ENCODE measurements at places on chromosomes 3 and 15.

- peak overlapping the region; percentile 73 for H3K4me3 ChIP-seq
- H3K4me1 ChIP-seq: peaks cover 5% of the 10 kb centered on the region
- H3K27ac ChIP-seq: no peak overlapping the region
- DNase-seq: no peak
Observed at GRCh38 chr15:77542491-77543001, 90.2 kb downstream of the LINGO1 start.

- DNase-seq: no peak
- H3K4me3 ChIP-seq: no peak overlapping the region
- H3K27me3 ChIP-seq: peaks cover 43% of the 10 kb centered on the region
- no peaks in the 10 kb centered on the region for H3K36me3 ChIP-seq
- no peak overlapping the region for H3K27ac ChIP-seq
- H3K4me1 ChIP-seq: peaks cover 29% of the 10 kb centered on the region
Observed at GRCh38 chr3:128998561-128998960, 2.5 kb upstream of the EFCC1 start.

- H3K36me3 ChIP-seq: no peaks in the 10 kb centered on the region
- no peaks in the 10 kb centered on the region for H3K4me1 ChIP-seq
- no peak for DNase-seq
Observed at GRCh38 chr15:62795171-62795570, 247.4 kb upstream of the TPM1 start.

DNA sequence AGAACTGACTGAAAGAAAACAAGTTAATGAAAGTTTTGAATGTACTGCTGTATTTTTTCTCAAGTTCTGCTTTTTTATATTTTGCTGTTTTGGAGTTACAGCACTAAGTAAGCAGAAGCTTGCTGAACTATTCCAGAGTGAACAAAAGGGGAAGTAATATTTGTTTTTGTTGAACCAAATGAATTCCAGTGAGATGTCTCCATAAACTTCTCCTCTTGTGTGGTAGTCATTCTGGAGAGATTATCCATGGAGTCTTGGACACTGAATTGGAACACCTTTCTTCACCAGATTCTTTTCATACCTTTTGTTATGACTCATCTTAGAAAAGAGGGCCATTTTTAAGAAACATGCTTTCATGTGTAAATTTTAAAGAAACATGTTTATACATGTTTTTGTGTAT lies 8.8 kb downstream of the ANKUB1 start:
- H3K4me1 ChIP-seq: no peaks in the 10 kb centered on the region
- H3K27me3 ChIP-seq: peaks cover 14% of the 10 kb centered on the region
- no peaks in the 10 kb centered on the region for H3K36me3 ChIP-seq
- H3K4me3 ChIP-seq: no peak overlapping the region
- no peak overlapping the region for H3K27ac ChIP-seq

DNA sequence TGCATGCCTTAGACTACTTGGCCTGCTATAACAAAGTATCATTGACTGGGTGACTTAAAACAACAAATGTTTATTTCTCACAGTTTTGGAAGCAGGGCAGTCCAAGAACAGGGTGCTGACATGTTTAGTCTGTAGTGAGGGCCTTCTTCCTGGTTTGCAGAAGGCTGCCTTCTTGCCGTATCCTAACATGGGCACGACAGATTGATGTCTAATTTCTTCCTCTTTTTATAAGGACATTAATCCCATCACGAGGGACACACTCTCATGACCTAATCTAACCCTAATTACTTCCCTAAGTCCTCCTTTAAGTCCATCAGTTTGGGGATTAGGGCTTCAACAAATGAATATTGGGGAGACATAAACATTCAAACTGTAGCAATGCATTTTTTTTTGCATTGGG lies 10.9 kb upstream of the GOLGA8B start:
- DNase-seq: no peak
- peaks cover 33% of the 10 kb centered on the region for H3K27me3 ChIP-seq
- H3K27ac ChIP-seq: no peak overlapping the region
- H3K4me1 ChIP-seq: peaks cover 2% of the 10 kb centered on the region
- no peaks in the 10 kb centered on the region for H3K36me3 ChIP-seq

GRCh38 chr3:194756460-194756779 lies 70.7 kb downstream of the FAM43A start:
- no peaks in the 10 kb centered on the region for H3K4me1 ChIP-seq
- peaks cover 13% of the 10 kb centered on the region for H3K27me3 ChIP-seq
- H3K36me3 ChIP-seq: no peaks in the 10 kb centered on the region
- no peak for DNase-seq

GRCh38 chr3:144189044-144189443 lies 217.4 kb downstream of the DIPK2A start:
- no peaks in the 10 kb centered on the region for H3K4me1 ChIP-seq
- no peak overlapping the region for H3K4me3 ChIP-seq
- no peak overlapping the region for H3K27ac ChIP-seq

DNA sequence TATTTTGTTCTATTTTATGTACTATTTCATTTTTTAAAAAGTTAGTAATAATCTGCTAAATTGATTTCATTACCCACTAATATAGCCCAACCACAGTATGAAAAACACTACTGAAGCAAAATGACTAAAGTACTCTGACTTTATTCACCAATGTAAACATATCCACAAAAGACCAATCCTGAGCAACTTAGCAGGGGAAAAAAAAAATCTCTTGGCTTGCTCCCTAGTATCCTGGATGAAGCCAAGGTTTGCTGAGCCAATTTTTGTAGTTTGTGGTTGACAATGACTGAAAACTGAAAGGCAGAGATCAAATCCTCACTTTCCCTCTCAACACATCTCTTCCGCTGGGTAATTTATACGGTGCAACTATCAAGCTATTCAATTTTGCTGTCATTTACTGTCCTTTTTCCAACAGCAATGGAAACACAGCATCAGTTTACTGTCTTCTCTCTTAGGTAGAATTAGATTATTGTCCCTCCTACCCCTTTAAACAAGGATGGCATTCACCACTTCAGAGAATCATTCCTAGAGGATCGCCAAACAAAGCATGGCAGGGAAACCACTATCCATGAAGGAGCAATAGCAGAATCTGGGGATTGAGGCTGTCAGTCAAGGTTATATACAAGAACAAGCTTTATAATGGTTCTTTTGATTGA lies 149.7 kb downstream of the THRB start:
- H3K4me1 ChIP-seq: peaks cover 2% of the 10 kb centered on the region
- H3K27ac ChIP-seq: no peak overlapping the region
- H3K4me3 ChIP-seq: no peak overlapping the region
- H3K27me3 ChIP-seq: peaks cover 3% of the 10 kb centered on the region
- H3K36me3 ChIP-seq: no peaks in the 10 kb centered on the region

DNA sequence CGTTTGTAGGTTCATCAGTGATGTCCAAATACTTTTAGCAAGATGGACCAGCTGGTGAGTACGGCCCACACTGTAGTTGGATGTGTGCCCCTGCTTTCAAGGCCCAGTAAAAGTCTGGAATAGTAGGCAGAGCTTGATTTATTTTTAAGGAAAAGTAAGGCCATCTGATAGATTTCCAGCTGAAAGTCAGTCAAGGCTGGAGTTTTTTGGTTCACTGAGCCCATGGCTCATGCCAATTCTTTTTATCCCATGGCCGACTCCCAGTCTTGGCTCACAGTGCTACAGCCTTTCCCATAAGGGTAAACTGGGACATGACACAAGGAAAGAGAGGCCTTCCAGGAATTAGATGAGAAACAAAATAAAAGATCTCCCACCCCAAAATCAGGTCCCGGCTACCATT lies 13.5 kb downstream of the CCDC80 start:
- H3K4me1 ChIP-seq: peaks cover 4% of the 10 kb centered on the region
- no peak overlapping the region for H3K27ac ChIP-seq
- no peaks in the 10 kb centered on the region for H3K36me3 ChIP-seq
- peaks cover 37% of the 10 kb centered on the region for H3K27me3 ChIP-seq

DNA sequence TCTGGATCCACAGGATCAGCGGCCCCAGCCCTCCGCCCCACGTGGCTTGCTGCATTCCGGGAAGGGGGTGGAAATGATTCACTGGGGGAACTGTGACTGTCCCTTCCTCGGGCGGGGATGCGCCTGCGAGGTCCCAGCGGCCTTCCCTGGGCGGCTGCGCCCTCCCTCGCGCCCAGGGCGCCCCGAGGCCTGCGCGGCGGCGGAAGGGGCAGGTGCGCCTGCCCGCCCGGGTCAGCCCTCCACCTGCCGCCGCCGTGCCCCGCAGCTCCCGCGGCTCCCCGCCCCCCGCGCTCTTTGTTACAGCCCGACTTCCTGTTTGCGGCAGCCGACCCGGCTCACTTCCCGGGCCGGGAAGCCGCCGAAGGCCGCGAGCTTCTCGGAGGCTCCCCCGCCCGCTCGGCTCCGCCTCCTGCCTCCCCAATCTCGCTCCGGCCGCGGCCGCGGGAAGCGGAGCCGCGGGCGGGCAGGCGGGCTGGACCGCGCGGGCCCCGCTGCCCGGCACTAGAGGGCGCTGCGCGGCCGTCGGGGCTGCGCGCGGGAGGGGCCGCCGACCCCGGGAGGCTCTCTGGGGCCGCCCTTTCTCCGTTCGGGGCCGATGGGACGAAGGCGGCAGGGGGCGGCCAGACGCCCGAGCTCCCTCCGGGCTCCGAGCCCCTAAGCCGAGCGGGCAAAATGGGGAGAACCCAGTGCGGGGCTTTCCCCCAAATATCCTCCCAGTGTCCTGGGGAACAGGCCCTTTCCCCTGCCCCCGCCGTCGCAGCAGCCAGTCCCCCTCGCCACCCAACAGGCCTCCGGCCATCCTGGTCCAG lies 11.5 kb upstream of the CHAC1 start:
- peaks cover 22% of the 10 kb centered on the region for H3K4me1 ChIP-seq
- DNase-seq: peak; percentile 63
- H3K27me3 ChIP-seq: no peaks in the 10 kb centered on the region
- peak overlapping the region; percentile 80 for H3K4me3 ChIP-seq
- no peaks in the 10 kb centered on the region for H3K36me3 ChIP-seq

DNA sequence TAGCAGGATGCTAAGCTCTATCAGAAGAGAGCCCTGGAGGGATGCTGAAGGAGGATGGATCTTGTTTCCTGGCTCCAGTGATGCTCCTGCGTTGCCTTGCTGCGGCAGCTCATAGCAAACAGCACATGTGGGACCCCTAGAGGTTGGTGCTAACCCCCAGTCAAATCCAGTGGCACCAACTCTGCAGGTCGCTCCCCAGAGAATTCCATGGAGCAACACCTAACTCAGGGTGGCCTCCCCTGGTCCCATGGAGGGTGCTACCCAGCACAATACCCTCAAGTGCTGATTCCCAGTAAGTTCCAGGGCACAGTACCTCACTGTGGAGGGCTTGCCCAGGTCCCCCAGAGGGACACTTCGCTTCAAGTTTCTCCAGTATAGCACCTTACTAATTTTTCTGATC lies 231.2 kb downstream of the NEK10 start:
- no peaks in the 10 kb centered on the region for H3K27me3 ChIP-seq
- no peaks in the 10 kb centered on the region for H3K36me3 ChIP-seq
- DNase-seq: no peak
- H3K4me1 ChIP-seq: no peaks in the 10 kb centered on the region

DNA sequence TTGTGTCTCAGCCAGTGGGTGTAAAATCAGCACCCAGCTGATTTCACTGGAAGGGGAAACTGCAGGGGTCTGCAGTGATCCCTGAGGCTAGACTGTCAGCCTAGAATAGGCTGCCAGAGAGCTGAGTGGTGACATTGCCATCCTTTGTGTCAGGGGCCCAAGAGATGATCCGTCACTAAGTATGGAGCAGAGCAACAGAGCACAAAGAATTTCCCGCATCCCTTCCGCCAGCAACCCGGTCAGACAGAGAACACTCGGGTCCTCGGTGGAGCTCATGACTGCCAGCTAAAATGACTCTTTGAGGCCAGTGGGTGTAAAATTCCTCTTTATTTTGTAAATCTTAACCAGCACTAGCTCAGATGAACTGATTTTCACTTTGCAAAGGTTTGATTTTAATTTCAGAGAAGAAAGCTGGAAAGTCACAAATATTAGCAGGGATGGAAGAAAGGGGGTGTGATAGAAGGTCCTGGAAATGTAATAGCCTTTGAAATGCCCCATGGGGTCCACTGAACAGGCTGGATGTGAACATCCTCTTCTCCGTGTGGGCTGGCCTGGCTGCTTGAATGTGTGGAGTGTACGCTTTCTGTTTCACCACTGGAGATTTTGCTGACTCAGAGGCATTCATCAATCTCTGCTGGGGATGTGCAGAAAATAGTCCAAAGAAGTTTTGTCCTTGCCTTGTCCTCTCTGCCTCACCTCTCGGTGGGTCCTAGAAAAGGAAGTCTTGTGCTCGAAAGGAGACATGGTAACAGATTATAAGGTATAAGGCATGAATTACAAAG lies 138.8 kb downstream of the SV2B start:
- no peak overlapping the region for H3K27ac ChIP-seq
- H3K27me3 ChIP-seq: peaks cover 15% of the 10 kb centered on the region
- no peak for DNase-seq
- H3K36me3 ChIP-seq: no peaks in the 10 kb centered on the region

GRCh38 chr3:50630394-50630793 lies 13.4 kb downstream of the MAPKAPK3 start:
- H3K27me3 ChIP-seq: no peaks in the 10 kb centered on the region
- peaks cover 88% of the 10 kb centered on the region for H3K4me1 ChIP-seq
- H3K36me3 ChIP-seq: peaks cover 71% of the 10 kb centered on the region
- H3K4me3 ChIP-seq: no peak overlapping the region
- DNase-seq: no peak

DNA sequence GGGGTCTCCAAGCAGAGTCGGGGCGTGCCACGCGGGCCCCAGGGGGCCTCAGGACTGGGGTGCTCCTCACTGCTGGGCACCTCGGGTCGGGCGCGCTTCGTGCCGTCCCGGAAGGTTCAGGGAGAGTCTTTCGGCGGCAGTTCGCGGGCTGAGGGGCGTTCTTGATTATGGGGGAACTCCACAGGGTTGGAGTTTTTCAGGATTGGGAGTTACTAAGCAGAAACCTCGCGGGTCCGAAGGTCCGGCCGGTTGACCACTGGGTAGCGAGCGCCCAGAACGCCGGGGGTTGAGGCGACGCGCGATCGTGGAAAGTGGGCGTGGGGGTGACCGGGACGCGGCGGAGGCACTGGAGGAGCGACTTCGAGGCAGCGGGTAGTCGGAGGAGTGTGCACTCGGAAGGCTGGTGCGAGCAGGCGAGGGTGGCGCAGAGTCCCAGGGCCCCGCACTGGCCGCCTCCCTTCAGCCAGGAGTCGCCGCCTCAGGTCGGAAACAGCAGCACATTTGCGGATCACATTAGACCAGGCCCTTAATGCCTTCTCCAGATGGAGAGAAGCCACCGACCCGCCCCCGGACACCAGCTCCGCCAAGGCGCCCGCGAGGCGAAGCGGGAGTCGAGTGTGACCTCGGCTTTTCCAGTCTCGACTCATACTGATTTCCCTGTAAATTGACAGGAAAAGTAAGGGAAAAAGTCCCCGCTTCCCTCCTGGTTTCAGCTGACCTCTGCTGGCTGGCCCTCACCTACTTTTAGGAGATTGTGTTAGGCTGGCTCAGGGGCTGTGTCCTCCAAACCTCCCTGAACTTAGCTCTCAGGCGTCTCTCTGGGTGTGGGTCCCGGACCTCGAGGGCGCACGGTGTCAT lies 685 bp downstream of the ADAMTSL3 start:
- peaks cover 32% of the 10 kb centered on the region for H3K27me3 ChIP-seq
- no peaks in the 10 kb centered on the region for H3K4me1 ChIP-seq
- no peak for DNase-seq
- H3K4me3 ChIP-seq: no peak overlapping the region
- no peak overlapping the region for H3K27ac ChIP-seq
- no peaks in the 10 kb centered on the region for H3K36me3 ChIP-seq

Measured in activated T-helper 2 cell treated with anti-CD3 and anti-CD28 coated beads, Interferon-gamma antibody, Interleukin-2, Interleukin-4, amounts not matched to agents 10 μg/mL and 5 μg/mL and 100 μg/mL, durations not matched to agents 14 hours and 24 hours and 36 hours (primary cell).